ENCODE measurements at places on chromosomes 3 and 15.

- no peak for DNase-seq
Observed at GRCh38 chr3:166451997-166452396, 614.8 kb upstream of the BCHE start.

DNA sequence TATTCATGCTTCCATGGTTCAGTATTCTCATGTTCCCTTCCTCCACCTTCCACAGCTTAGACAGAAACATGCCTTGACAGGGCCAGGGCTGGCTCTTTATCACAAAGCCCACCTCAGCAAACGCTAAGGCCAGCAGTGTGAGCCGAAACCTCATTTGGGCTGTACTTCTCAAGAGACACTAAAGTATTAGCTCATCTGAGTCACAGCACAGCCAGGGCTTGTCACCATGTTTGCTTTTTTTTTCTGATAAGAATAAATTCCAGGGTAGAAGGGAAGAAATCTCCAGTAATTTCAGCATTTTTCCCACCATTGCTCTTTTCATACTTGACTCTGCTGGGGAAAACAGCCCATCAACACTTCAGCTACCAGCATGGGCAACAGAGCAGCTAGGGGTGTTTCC lies 95.4 kb downstream of the MYLK start:
- no peak for DNase-seq

- no peak for DNase-seq
Observed at GRCh38 chr3:42419563-42419962, 9.2 kb upstream of the LYZL4 start.

DNA sequence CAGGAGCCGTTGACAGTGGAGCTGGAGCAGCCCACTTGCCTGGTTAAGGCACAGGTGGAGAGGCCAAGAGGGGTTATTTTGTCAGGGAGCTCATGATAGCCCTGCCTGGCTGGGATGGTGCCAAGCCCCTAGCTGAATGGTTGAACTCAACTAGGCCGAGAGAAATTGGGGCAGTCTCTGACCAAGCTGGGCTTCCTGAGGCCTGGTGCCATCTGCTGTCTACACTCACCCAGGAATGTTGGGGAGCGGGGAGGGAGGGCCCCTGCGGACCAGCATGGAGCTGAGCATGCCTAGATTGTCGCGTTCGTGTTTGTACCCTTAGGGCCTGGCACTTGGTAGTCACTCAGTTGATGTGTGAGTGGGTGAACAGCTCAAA lies 1.2 kb downstream of the BRPF1 start:
- no peak for DNase-seq

GRCh38 chr3:21879184-21879886 lies 128.3 kb upstream of the ZNF385D start:
- DNase-seq = no peak

GRCh38 chr15:78239811-78240210 lies 5.4 kb upstream of the ACSBG1 start:
- no peak for DNase-seq

GRCh38 chr3:39121621-39122020 lies 14.1 kb downstream of the TTC21A start:
- DNase-seq = no peak

DNA sequence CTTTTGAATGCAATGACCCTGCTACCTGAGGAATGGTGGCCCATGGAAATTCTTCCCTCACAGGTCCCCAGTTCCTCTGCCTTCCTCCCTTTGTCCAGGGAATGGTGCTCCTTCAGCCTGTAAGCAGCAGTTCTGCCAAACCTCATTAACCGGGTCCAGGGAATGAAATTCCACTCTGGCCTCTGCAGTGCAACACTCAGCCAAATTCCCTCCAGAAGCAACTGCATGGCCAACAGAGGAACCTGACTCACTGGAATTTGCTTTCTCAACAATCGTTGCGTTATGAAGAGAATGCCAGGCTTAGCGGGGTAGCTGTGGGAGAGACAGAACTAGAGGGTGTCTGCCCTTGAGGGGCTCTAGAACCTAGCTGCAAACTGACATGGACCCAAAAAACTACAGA lies 449.4 kb upstream of the PROK2 start:
- no peak for DNase-seq
